Activated naive CD8-positive, alpha-beta T cell treated with anti-CD3 and anti-CD28 coated beads, Interleukin-2, amount 50 U/mL, for 24 hours (primary cell): ENCODE measurements at places on chromosomes 7 and 10.

DNA sequence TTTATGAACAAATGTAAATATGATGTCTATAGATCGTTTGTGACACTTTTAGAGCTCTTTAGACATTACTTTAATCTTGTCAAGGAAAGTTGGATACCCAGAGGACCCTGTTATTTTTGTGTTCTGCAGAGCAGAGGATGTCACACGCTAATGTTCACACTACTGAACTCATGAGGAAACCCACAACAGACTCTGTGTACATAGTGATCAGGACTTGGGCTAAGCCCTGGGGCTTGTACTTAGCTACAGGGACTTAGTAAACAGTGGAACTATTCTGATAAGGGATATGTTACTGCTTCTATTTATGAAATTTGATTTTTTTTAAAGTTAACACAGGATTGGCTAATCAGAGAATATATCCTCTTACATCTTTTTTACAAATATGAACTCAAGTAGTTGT is 36.1 kb upstream of the ZNF518A start:
- DNase-seq = no peak

DNA sequence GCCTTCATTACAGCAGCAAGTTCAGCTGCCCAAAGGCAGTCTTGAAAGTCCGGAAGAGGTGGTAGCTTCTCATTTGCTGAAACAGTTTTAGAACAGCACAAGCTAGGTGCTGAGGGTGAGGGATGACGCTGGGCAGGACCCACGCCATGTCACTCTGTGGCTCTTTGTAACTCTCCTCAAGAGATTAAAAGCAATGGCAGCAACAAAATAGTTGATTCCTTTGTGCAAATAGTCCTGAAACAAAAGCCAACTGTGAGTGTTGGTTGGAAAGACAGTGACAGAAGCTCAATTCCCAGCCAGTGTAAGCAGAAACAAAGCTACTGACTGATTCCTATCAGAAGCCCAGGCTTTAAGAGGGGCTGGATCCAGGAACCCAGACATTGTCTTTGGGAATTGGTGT is 47.6 kb upstream of the AQP1 start:
- DNase-seq = no peak

GRCh38 chr7:148581624-148582023 is 8.9 kb upstream of the C7orf33 start:
- no peak for DNase-seq

- DNase-seq = peak; percentile 26
Measured at GRCh38 chr10:71213127-71213621, 804 bp downstream of the UNC5B start.

DNA sequence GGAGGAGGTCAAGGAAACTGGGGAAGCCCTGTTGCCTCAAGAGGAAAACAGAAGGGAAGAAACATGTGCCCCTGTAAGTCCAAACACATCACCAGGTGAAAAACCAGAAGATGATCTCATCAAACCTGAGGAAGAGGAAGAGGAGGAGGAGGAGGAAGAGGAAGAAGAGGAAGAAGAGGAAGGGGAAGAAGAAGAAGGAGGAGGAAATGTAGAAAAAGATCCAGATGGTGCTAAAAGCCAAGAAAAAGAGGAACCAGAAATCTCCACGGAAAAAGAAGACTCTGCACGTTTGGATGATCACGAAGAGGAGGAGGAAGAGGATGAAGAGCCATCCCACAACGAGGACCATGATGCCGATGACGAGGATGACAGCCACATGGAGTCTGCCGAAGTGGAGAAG is 82.7 kb upstream of the SAMD8 start:
- no peak for DNase-seq

DNA sequence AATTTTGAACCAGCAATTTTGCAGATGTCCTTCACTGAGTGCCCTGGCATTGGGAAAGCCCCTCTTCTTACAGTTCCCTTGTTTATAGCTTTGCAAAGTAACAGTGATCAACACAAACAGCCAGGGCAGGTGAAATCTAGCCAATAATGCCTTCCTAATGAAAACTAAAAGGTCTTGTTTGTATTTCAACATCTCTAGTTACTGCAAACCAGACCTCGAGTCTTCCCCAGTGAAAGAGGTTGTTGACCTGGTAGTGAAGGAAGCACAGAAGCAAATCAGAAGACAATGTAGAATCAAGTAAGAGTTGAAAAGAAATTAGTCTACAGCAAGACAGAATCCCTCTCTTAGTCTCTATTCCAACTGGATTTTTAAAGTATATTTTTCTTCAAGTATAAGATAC is 231.2 kb downstream of the SNX13 start:
- DNase-seq = no peak
